ENCODE measurements at places on chromosomes 12 and 14.

- DNase-seq: no peak
These were observed 8.3 kb downstream of the KRT7 start for GRCh38 chr12:52241205-52241842.

GRCh38 chr14:49173765-49174373 is 412.3 kb downstream of the RPS29 start:
- DNase-seq: no peak

DNA sequence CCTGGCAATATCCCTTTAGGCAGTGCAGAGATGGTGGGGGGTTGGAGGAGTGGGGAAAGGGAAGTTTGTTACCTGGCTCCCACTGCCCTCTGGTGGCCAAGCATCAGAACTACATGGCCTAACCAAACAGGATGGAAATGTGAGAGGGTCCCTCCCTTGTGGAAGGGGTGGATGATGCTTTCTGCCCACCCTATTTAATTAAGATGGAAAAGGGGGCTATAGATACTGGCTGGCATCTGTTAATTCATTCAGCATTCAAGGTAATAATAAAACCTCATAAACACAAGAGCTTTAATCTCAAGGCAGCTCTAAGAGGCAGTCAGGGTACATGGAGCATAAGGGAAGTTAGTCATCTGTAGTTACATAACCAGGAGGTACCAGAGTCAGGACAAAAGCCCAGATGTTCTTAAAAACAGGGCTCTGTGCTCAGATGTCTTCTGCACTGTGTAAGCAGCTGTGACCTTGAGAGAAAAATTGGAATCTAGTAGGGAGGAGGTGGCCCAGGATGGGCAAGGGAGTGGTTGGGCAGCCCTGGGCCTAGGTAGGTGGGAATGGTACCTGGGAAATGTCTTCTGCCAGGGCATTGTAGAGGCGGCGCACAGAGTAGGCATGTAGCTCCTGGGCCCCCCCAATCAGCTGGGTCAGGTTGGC is 4.6 kb downstream of the AP1G2 start:
- DNase-seq: no peak

- DNase-seq: no peak
These were observed 58.1 kb upstream of the KITLG start for GRCh38 chr12:88638388-88638787.

- peak; percentile 31 for DNase-seq
These were observed 99.4 kb upstream of the PARP11 start for GRCh38 chr12:3972576-3972975.

DNA sequence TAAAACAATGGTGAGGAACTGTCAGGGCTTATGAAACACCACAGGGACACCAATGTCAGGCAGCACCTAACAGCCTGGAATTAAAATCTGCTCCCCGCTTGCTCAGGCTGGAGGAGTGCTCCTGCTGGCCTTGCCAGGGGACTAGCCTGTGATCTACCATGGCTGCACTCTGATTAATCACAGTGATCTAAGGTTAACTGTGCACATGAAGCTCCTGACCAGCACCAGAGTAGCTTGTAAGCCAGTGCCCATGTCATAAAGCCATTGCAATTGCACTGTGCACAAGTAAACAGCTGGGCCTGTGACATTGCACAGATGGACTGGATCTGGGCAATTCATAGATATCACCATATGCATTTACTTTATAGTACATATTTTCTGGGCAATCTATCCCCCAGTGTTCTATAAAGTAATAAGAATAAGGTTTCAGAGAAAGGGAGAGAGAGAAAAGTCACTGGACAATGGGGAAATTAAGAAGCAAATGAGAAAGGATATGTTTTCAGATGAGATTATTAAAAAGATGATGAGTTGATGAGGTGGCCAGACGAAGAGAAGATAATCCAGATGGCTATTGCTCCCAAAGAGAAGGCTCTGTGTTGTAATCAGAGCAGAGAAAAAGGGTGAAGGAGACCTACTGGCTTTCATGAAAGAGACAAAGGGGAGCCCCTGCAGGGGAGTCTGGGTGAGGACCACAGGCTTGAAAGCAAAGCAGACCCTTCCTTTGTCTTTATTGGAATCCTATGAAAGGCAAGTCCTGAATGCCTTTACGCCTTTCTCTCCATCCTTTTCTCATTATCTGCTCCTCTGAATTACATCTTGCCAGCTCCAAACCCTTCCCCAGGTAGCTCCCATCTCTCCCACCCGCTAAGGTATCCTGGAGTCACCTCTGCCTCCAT is 145.8 kb downstream of the SLC38A6 start:
- no peak for DNase-seq

GRCh38 chr12:43206396-43206795 is 345.6 kb downstream of the ADAMTS20 start:
- no peak for DNase-seq

- no peak for DNase-seq
These were observed 43.2 kb downstream of the SSPN start for GRCh38 chr12:26238341-26239121.

DNA sequence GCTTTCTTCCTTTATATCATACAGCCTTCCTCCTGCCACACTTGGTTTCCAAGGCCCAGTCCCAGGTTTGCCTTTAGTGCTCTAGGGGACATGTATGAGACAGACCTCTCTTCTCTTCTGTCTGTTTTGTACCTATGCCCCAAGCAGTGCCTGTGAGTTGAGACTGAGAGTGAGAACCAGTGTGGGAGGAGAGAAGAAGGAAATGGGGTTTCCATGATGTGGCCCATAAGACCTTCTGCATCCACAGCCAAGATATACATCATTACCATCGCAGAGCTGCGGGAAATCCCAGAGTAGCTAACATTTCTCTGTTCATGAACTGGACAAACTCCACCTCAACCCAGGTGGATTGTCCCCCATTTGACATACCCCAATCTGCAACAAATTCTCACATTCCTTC is 2.8 kb downstream of the TESPA1 start:
- DNase-seq: no peak

GRCh38 chr12:14868916-14869506 is 16.6 kb downstream of the MGP start:
- DNase-seq: no peak

Measured in coronary artery (tissue), 2 donors.